ENCODE measurements at places on chromosomes 4 and X.

GRCh38 chr4:140743194-140743931 lies 12.8 kb downstream of the TBC1D9 start:
- DNase-seq: peak; percentile 34

DNA sequence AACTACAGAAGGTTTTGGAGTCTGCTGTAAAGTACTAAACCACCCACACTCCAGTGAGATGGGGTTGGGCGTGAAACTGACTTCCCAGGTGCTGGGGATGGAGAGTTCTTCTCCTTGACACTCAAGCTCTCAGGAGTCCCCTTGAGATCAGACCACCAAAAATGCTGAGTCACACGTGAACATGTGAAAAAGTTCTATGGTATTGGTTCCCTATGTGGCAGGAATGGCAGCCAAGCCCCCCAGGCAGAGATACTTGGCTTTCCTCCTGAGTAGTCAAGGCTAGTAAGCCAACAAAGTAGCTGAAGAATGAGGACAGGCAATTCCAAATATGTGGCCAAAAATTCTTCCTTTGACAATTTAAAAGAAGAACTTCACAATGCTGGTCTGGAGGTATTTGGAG lies 222.0 kb upstream of the ADAMTS3 start:
- DNase-seq: no peak

DNA sequence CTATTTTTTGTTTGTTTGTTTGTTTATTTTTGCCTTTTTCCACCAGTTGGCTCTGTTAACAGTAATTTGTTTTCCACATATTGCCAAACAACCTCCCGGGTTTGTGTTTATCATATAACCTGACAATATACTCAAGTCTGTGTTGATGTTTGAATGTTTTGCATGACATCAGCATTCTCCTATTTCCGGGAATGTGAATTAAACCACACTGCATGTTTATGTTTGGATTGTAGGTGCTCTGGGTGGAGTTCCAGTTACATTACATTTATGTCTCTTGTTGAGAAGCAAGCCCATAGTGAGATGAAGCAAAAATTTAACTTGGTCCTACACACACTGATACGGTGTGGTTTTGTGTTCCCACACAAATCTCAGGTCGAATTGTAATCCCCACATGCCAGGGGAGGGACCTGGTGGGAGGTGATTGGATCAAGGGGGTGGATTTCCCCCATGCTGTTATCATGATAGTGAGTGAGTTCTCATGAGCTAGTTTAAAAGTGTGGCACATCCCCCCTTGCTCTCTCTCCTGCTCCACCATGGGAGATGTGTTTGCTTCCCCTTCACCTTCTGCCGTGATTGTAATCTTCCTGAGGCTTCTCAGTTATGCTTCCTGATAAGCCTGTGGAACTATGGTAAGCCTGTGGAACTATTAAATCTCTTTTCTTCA lies 54.4 kb upstream of the CLNK start:
- no peak for DNase-seq

- no peak for DNase-seq
These were observed 275.4 kb downstream of the ARHGAP10 start for GRCh38 chr4:148007314-148007760.

DNA sequence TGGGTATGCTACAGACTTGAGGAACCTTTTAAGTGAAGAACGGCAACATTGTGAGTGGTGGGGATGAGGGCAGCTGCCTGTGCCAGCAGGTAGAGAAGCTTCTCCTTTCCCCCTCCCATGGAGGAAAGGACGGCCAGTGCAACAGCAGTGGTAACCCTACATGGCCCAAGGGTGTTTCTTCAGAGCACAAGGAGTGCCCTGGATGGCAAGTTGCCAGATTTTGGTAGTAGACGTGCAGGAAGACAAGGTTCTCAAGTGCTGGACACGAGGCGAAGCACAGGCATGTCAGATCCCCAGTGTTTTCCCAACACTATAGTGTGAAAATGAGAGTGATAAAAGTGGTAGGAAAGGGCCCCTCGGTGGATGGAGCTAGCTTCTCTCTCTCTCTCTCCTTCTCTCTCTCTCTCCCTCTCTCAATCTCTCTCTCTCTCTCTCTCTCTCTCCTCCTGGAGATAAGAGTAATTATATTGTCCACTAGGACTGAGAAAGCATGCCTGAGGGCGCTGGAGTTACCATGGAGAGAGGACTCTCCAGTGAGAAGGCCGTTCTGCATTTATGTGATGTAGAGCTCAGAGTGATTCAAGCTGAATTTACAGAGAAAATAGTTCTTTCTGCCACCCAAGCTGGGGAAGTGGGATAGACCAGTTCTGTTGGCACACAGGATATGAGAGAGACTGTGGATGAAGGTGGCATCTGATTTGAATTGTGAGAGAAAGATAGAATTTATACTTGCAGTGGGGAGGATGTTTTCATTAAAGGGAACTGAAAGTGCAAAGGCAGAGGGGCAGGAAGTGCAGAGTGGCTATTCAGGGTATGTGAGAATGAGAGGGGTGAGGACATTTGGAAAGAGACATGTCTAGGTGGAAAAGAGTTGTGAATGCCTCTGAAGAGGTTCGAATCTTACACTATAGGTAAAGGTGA lies 25.7 kb upstream of the TRPC3 start:
- no peak for DNase-seq

GRCh38 chr4:141246683-141247429 lies 26.2 kb downstream of the ZNF330 start:
- no peak for DNase-seq
